ENCODE measurements at places on chromosomes 3 and 15.

DNA sequence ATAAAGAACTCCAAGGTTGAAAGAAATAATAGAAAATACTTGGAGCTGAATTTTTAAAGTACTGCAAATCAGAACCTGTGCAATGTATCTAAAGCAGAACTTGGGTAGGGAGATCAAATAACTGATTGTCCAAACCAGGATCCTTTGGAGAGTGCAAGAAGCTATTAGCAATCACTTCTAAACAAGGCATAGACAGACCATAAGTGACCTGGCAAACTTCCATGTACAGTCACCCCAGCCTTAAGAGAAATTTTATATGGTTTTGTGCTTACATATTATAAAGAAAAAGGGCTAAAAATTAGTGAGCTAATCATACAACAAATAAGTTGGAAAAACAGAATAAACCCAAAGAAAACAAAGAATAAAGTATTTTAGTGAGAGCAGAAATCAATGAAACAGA is 35.2 kb downstream of the ETV5 start:
- no peak for DNase-seq

DNA sequence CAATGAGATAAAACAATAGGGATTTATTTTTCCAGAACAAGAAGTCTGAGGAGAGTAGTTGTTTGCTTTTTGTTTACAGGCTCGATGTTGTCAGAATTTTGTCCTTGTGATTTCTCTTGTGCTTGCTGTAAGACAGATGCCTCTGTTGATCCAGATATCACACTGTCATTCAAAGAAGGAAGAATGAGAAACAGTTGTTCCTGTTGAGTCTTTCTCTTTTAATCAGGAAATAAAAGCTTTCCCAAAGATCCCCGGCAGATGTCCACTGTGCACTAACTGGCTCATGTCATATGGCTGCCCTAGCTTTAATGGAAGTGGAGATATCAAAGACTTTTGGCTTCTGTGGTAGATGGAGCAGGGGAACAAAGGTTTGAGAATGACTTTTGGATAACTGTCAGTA is 6.8 kb downstream of the SERPINI1 start:
- DNase-seq = no peak

- peak; percentile 45 for DNase-seq
Observed at GRCh38 chr15:41603941-41604911, 45.2 kb downstream of the TYRO3 start.

GRCh38 chr15:70156671-70157271 is 59.1 kb upstream of the TLE3 start:
- no peak for DNase-seq
